Pons (tissue), 1 donor: ENCODE measurements at places on chromosomes 2 and 18.
A peak's percentile ranks its signal among the peaks of the same experiment; 100 is the strongest.

DNA sequence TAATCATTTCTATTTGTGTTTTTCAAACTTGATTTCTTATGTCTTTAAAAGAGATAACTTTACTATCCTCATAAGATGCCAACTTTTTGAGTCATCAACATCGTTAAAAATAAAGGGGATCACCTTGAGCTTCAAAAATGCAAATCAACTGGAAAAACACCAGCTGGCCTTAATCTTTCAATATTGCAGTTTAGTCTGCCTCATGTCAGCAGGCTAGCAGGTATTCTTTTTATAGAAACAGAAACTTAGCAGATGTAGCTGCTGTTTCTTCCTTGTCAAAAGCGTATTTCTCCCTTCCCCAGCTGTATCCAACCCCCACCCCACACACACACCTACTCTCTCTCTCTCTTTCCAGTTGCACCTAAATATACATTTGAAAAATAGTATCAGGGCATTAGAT lies 154.1 kb upstream of the ZNF804A start:
- DNase-seq: no peak

GRCh38 chr2:120243211-120243610 lies 9.4 kb upstream of the RALB start:
- no peak for DNase-seq

GRCh38 chr2:96251721-96252292 lies 14.0 kb downstream of the TMEM127 start:
- DNase-seq: no peak

DNA sequence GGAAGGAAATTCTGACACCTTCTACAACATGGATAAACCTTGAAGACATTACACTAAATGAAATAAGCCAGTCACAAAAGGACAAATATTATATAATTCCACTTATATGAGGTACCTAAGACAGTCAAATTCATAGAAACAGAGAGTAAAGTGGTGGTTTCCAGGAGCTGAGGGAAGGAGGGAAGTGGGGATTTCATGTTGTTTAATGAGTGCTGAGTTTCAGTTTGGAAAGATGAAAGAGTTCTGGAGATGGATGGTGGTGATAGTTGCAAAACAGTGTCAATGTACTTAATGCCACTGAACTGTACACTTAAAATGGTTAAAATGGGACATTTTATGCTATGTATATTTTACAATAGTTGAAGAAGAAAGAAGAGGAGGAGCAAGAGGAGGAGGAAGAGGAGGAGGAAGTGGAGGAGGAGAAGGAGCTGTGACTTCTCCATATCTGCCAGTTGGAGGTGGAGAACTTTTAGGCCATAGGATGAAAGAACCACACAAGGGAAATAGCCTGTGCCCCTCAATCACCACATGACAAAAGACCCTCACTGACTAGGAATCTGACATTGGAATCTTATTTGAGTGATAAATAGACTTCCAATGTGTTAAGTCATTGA lies 55.3 kb upstream of the LGALSL start:
- no peak for DNase-seq

DNA sequence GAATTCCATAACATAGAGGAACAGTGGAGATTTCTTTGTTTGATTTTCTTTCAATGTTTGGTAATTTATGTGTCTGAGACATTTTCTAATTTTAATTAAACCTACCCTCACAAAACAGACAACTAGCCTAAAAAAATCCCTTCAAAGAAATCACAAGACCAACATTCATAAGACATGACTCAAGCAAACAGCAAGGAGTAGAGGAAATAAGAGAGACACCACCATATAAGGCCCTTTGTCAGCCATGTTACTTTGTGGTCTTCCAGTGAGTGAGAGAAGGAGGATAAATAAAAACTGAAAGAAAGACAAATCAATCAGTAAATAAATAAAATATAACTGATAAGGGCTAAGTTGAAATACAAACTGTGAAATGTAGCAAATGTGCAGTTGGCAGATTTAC lies 830.8 kb upstream of the SLC39A10 start:
- DNase-seq: no peak

DNA sequence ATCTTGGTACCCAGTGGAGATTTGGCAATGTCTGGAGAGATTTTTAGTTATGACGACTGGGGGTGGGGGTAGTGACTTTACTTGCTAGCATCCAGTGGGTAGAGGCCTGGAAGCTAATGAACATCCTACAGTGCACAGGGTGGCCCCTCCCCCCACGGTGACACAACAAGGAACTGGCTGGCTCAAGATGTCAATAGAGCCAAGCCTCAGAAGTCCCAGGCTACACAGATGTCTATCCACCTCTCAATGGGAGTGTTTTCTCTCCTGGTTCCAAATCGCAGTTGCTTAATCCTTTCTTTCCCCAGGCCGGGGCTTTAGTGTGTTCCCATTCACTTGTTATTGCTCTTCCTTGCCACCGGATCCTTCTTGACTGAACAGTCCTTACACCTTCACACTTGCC lies 9.3 kb upstream of the CCBE1 start:
- DNase-seq: no peak

DNA sequence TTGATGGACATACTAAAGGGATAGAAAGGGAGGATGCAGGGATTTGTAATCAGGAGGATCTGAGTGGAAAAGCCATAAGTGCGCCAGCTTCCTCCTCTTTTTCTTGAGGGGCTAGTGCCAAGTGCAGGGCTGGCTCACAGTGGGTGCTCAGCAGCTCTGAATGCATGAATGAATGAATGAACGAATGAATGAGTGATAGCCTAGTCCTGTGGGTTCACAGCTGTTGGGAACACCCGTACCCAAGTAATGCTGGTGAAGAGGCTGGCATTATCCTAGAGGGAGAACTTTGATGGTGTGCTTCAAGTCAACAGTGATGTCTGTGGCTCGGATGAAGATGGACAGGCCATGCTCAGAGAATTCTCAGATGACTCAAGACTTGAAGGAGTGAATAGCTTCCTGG lies 108.8 kb downstream of the KCTD1 start:
- no peak for DNase-seq

- DNase-seq: no peak
These were observed 839.5 kb upstream of the FANCL start for GRCh38 chr2:59080451-59081181.

DNA sequence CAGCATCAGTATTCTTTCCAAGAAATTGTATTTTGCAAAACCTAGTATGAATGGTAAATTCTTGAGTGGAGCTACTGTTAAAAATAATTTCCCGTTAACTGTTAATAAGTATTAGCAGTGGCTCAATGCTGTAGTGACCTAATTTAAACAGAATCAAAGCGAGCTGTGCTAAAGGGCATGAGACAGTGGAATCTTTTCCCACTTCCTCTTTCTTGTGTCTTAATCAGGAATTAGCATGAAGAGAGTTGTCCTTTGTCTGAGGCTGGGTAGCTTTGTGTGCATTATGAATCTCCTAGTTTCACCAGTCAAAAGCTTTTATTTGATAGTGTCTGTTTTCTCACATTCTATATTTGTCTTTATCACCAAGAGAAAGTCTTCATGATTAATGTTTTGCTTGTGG lies 298.8 kb upstream of the GCFC2 start:
- DNase-seq: peak; percentile 55

- DNase-seq: no peak
These were observed 5.7 kb downstream of the CDC42EP3 start for GRCh38 chr2:37665604-37666362.

- no peak for DNase-seq
These were observed 161.1 kb downstream of the ESCO1 start for GRCh38 chr18:21439431-21439846.

GRCh38 chr2:206323033-206323432 lies 48.6 kb downstream of the ZDBF2 start:
- no peak for DNase-seq

GRCh38 chr2:117646099-117646498 lies 168.4 kb upstream of the DDX18 start:
- no peak for DNase-seq

DNA sequence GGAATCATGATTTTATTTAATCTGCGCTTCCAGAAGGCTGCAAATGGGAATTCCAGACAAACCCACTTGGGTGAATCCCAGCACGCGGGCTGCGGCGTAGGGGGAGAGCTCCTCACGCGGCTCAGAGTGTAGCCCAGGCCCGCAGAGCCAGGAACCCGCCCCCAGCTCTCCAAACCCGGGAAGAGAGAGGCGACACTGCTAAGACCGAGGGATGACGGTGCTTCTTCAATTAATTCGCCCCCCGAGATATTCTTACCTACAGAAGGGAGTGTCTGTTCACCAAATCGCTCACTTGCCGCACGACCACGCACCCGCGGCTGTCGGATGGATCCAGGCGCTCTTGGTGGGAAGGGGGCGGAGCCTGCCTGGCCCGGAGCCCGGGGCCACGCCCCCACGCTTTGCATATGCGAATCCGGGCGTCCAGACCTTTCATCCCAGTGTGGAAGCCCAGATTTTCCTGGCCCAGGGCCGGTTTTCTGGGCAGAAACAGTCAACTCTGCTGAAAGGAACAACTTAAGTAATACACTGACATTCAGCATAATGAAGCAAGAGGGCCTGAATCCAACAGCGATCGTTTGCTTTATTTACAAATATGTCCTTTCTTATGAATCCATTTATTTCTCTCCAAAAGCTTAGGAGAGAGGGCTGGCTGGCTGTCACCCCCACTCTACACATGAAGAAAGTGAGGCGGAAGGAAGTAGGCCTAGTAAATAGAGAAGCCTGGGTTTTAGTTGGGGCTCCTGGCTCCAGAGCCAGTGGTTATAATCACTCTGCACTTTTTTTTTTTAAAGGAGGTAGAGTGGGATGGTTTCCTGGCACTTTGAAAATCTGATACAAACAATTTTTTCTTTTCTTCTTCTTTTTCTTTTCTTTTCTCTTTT lies at the start of gene SLC19A3:
SLC19A3 (minus strand) TSS at position 342 of the 881 bp plus-strand sequence. CDS start 15,710 bp downstream, outside the sequence.
- DNase-seq: peak; percentile 73

DNA sequence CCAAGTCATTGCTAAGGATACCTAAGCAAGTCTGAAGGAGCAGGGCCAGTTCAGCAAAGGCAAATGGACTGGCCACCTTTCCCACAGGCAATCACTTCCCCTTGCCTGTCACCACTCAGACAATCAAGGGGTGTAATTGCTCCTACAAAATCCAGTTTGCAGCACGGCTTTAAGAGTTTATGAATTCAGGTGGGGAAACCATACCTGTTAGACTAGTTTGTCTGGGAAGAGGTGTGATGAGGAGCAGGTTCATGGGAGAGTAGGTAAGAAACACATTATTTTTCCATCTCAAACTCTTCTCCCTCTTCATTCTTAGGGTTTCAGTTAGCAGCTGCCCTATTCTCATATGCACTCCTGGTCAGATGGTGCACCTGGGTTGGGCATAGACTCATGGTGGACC lies 102.5 kb downstream of the EVA1A start:
- no peak for DNase-seq

DNA sequence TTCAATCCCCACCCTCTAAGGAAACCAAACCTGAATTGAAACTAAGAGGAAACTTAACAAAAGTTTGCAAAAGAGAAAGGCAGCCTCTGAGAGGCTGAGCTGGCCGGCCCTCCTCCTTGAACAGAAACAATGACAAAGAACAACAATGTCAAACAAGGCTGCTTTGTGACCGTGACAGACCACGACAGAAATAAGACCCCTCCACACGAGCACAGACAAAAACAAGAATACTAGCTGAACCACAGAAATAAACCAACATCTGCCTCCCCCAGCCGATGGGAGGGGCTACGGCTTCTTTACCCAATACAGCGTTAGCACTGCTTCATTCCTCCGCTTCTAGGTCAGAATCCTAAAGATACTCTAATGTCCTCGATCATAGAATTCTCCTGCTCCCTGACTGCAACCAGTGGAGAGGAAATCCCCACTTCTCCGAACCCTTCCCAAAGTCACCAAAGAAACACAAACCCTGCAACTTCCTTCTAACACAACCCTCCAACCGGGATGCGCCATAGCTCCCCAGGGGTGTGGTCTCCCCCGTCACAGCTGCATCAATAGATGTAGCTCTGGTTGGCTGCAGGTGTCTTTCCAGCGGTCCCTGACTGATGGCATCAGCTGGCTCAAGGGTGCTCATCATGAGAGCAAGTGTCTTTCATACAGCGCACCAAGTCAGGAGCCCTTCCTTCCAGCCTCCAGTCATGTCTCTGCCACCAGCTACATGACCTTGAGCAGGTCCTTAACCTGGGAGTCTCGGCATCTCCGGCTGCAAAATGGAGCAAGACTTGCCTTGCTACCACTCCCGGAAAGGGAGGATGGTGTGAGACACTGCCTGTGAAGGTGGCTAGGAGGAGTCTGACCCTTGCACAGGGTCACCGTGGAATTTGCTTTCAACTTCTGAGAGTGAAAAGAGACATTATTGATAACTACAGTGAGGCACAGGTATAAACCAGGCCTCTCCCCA lies 198.6 kb downstream of the HAUS1 start:
- DNase-seq: no peak

GRCh38 chr18:74916773-74917393 lies 292.1 kb downstream of the PTGR3 start:
- DNase-seq: no peak
